Right atrium auricular region (tissue), 2 donors: ENCODE measurements at places on chromosomes 3 and 15.

- DNase-seq, result no peak
Observed at GRCh38 chr3:157671656-157672055, 168.4 kb upstream of the VEPH1 start.

- no peak for DNase-seq
Observed at GRCh38 chr15:76239786-76240185, 71.5 kb downstream of the ETFA start.

DNA sequence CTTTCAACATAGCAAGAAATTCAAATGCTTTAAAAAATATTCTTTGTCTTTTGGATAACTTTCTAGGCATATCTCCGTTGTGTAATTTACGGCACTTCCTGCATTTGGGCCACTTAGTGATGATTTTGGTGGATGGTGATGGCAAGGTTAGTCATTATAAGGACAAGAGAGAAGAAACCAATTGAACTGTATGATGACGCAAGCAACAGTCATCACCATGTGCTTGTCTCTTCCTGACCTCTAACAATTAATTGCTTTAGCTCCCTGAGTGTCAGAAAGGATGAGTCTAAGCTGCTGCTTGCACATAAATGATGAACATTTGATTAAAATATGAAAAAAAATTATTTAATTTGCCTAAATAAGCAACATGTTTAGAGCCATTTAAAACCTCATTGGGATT is 11.3 kb upstream of the P2RY12 start:
- no peak for DNase-seq

DNA sequence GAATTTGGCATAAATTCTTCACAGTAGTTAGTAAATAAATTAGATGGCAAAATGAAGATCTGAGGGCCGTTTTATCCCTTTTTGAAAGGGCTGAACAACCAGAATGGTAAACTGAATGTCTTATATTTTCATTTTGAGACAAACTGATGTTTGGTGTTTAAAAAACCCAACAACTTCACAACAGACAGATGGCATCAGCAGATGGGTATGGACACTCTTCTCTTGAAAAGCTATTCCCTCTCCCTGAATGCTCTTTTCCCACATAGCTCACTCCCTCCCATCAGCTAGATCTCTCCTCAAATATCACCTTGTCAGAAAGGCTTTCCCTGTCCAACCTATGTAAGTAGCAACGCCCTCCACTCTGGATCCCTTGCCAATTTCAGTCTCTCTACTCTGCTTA is 33.3 kb downstream of the EMC4 start:
- DNase-seq, result no peak

DNA sequence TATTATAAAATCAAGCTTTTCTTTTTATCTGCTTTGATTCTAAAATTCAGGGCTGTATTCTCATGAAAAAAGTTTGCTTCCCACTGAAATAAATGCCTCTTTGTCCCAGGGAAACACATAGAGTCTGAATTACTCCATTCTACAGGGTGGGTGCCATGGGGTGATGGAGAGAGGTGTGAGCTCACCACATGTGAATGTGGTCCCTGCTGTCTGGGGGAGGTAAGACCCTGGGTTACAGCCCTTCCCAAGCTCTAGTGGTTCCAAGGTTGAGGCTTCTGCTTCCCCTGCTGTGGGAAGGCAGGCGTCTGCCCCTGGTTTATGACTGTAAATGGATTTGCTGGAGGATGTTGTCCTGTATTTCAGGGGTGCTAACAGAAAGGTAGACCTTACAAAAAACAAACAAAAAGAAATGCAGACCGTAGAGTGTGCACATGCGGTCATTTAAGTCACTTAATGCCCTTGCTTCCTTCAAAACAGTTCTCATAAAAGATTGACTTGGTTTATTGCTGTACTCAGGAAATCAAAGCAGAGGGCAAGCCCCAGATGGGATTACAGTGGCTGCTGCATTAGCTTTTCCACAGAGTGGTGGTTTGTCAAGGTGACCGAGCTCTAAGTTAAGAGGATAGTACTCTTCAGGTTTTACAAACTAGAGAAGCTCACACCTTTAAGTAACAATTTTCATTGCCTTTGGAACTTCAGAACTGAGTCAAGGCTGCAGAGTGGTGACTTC is 49.2 kb downstream of the CTDSPL start:
- DNase-seq, result no peak

DNA sequence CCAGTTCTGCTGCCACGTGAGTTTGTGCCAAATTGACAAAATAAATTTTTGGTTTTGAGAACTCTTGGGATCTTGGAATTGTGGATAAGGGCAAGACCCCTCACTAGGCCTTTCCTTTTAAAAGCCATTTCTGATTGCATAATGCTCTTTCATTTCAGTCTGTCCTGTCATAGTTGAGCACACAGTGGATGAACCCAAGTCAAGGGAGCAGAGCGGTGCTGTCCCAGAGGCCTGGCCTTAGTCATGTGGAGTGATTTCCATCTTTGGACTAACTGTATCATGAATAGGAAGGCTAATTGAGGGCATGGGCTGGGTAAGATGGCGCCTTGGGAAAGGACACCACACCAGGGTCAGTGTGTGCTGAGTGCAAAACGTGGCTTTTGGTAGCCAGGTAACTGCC is 304.0 kb downstream of the UACA start:
- no peak for DNase-seq

DNA sequence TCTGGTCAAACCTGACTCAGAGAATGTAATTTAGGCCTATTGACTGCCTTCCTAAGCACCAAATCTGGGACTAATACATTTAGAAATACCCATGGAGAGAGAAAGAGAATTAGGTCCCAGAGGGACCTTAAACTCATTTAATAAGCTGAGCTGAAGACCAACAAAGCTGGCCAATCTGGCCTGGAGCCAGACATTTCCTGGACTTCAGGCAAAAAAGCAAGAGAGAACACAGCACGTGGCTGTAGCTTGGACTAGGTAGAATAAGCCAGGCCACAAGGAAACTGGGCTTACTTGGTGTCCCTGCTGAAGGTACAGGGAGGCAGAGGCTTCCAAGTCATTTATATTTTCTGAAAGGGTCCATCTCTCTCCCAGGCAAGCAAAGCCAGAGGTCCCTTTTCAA is 88.1 kb downstream of the RTP4 start:
- peak; percentile 61 for DNase-seq

DNA sequence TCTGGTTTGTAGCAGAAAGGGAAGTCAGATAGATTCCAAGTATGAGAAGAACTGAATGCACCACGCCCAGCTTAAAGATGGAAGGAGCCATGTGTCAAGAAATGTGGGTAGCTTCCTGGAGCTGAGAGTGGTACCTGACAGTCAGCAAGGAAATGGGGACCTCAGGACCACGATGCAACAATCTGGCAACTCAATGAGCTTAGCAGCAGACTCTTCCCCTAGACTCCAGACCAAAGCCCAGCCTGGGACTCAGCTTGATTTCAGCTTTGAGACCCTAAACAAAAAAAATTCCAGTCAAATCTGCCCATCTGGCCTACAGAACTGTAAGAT is 24.4 kb downstream of the MIX23 start:
- DNase-seq, result no peak
